Islet precursor cell (in vitro differentiated cells): ENCODE measurements at places on chromosomes 6 and 20.

DNA sequence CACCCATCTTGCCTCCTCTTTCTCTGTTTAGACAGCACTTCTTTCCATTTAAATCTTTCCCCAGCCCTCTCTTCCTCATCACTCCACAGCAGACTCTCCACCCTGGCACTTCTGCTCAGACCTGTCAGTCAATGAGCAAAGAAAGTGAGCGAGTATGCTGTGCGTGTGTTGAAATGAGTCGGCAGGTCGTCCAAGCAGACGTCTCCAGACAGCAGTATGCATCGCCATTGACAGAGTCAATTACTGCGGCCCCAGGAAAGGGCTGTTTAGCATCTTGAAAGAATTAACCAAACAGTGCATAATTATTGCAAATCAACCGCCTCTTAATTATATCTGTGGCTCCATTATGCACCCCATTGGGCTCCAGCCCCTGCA is 54.8 kb upstream of the KCNG1 start:
- peak; percentile 61 for DNase-seq

DNA sequence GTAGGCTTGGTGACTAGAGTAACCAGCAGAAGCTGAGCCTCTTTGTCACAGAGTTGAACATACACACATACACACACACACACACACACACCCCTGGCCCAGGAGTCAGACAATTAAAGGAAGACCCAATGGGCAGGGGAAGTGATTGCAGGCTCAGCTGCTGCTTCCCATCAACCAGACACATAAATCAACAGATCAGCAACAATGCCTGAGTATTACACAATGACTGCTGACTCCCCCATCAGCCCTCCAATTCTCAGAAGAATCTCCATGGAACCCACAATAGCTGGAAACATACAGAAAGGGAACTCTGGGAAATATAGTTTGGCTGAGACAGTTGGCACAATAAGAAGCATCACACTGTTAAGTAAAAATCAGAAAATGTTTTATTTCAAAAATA is 270.4 kb upstream of the PLCB4 start:
- DNase-seq: no peak

- DNase-seq: no peak
These were observed 18.7 kb upstream of the HCK start for GRCh38 chr20:32033316-32033715.

DNA sequence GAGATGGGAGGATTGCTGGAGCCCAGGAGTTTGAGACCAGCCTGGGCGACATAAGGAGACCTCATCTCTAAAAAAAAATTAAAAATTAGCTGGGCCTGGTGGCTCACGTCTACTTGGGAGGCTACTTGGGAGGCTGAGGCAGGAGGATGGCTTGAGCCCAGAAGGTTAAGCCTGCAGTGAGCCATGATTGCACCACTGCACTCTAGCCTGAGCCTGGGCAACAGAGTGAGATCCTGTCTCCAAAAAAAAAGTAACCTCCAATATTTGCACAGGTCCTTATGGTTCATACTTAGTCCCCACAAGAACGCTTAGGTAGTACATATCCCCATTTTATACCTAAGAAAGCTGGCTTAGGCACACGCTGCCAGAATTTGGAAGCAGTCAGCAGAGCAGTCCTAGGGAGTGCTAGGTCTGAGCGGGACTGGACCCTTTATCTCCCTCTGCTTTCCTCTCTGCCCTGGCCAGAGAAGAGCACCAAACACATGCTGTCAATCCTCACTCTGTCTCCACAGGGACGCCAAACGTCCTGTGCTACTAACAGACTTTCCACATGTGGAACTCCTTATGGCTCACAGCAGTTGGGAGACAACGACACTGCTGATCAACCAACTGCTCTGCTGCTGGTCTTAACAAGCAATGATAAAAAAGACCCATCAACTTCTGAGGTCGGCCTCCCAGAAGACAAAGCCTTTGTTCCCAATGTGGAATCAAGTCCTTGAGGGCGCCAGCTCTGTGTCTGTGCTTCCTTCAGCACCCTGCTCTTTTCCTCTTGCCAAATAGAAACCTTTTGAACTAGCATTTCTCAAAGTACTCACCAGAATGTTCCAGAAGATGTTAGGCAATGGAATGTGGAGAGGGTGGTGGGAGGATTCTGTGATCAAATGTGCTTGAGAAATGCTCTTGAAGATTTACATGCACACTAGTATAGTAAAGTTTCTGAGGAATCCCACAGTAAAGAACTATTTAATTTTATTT is 226.3 kb upstream of the DTNBP1 start:
- no peak for DNase-seq

- no peak for DNase-seq
These were observed 13.9 kb downstream of the PI16 start for GRCh38 chr6:36968266-36968977.

DNA sequence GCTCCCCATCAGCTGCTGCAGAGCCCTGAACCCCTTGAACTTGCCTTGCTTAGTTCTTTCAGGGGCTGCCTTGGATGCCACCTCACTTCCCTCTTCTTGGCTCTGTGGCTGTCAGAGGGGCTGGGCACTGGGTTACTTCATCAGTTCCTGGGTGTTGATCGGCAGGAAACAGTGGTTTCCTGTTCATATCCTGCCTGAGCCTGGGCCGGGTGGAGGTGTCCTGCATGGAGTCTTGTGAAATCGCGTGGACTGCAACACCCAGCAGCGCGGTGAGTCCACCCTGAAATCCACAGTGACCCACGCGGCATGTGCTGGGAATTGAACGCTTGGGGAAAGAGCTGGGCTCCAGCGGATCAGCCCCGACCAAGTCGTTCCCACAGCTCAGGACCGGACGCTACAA is 97.5 kb downstream of the CDH26 start:
- DNase-seq: peak; percentile 53

DNA sequence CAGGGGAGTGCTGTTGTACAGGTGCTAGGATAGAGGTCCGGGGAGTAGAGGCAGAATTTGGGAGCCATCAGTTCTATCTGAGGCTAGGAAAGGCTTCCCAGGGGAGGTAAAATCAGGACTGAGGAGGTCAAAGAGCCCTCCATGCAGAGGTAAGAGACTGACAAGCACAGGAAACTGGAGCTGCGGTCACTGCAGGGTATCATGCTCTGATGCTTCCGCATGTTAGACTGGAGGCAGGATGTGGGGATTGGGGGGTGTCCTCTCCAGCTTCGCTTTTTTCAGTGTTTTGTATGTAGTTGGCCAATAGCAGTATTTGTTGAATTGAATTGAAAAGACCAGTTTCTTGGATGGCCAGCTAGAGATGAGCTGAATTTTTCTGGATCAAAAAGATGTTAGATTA is 87.8 kb downstream of the SLC22A3 start:
- no peak for DNase-seq

DNA sequence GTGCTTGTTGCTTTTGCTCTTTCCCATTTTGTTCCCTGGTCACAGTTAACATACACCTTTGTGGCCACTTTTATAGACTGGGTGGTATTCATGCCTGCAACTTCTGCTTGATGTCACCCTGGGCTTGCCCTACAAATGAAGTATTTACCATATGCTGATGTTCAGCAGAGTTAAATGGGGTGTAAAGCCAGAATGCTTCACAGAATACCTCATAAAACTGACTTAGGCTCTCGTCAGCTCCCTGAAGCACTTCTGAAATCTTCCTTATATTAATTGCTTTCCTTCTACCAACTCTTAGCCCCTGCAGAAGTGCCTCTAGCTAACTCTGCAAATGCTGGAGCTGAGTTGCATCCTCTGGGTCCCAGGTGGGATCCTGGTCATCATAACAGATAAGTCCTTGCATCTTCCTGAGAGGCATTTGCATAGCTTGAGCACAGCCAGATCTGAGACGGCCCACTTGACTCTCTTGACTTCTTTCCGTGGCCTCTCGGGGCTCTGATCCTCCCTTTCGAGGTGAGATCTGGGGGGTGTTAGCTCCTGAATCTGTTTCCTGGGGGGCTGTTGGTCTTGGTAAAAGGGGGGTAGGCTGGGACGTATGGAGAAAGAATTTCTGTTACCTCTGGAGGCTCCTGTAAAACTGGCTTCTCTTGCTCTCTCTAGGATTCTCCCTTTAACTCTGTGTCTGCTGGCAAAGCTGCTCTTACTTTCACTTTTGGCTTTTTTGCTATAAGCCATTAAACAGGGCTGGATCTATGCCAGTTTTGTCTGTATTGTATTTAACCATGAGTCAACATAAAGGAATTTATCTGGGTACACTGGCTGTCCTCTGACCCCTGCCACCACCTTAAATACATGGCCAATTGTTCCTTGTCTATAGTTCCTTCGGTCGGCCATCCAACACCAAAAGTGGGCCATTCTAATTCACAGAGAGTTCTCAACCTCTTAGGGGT is 223.0 kb upstream of the SYNCRIP start:
- DNase-seq: no peak

GRCh38 chr20:44958276-44958675 is 1.9 kb downstream of the TOMM34 start:
- no peak for DNase-seq

DNA sequence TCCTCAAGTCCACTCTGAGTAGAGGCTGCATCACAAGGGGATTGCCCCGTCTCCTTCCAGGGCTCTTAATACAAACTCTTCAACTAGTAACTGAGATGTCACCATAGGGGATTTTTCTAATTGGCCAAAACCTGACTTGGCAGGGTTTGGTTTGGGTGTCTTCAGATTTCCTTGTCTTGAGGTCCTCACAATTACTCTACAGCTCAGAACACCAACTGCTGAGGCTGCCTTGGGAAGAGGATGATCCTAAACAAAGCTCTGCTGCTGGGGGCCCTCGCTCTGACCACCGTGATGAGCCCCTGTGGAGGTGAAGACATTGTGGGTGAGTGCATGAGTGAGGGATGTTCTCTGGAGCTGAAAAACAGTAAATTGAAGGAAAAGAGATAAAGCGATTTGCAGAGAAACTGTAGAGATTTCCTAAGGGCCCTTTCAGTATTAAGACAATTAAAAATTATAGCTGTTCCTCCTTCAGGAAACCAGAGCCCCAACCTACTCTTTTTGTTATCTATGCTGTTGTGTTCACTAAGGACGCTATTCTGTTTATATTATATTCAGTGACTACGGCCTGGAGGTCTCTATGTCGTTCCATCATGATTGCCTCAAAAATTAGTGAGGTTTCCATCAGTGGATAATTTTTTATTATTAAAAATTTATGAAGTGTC is at the start of gene HLA-DQA1:
Gene HLA-DQA1 (plus strand): TSS at position 188 of the 662 bp plus-strand sequence. CDS start 53 bp downstream, at position 241.
- no peak for DNase-seq

DNA sequence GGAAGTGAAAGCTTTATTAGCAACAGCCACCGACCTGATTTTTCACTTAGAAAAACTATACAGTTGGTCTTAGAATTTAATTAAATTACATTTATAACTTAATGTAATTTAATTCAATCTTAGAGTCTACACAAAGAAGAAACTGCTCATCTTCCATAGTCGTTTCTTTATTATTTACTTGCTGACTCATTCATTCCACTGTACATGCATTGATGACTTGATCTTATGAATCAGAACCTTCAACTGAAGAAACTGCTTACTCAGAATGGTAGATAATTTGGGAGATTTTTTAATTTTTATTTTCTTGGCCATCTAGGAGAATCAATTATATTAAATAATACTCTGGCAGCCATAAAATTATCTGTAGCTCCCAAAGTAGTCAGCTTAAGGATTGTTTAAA is 1021.6 kb upstream of the FLRT3 start:
- DNase-seq: no peak

DNA sequence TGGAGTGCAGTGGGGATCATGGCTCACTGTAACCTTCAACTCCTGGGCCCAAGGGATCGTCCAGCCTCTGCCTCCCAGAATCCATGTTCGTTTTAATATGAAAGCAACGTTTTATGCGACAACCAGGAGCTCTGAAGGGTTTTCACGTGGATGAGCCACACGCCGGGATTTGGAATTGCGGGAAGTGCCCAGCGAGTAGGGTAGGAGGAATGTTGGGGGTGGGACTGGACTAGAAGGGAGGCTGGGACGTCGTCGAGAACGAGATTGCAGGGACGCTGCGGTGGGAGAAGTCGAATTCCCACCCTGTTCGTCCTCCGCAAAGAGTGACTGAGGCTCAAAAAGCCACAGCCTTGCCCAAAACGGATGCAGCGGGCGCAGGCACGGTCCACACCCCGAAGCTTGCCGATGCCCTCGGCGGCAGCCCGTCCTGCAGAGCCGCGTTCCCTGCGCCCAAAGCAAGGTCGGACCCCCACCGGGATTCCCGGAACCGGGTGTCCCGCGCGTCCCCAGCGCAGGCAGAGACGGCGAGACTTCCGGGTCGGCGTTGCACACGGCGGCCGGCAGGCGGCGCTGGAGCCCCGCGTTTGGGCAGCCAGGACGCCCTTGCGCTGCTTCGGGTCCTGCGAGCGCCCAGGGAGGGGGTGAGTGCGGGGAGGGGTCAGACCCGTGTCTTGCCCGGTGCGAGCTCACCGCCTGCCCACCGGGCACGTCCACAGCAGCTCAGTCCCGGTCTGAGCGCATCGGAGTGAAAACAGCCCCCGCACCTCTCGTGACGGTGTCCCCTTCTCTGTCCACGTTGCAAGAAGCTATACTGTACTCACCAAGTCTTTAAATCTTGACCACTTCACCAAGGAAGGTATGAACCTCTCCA is 87.8 kb downstream of the DHX35 start:
- peak; percentile 89 for DNase-seq

DNA sequence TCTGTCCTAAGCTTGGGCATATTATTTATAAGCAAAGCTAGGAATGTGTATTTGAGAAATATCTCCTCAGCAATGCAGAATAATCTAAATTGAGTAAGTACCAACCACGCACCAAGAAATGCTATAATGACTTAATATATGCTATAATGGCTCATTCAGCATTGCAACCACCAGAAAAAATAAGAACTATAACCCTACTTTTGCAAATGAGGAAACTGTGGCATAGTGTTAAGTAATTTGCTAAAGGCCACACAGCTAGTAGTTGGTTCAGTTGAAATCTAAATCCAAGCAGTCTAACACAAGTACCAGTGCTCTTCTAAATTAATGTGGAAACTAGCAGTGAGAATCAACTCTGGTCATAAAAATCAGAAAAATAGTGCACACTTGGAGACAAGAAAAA is 35.7 kb downstream of the HBS1L start:
- DNase-seq: no peak

DNA sequence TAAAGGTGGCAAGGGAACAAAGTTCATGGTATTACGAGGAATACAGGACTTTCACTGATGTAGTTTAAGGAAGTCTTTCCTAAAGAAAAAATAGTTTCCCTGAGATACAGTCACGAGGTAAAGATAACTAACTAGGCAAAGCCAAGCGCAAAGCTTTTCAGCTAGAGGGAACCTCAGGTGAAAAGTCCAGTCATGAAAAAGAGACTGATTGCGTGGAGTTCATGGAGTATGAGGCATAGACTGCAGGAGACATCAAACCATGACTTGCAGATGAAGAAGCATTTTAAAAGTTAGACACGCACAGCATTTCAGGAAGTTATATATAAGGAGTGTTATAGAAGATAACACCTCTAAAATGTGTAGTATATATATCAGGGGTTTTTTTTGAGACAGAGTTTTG is 205.6 kb upstream of the ZNF184 start:
- no peak for DNase-seq
